ENCODE measurements at places on chromosomes 1 and 21. TPM values are rescaled to one million over a fixed set of nuclear protein-coding genes. Genes with fewer than 3 reads are reported as not detected.

The CRYAA gene
- total RNA-seq = not detected

The DOCK7 gene
- 7.4 TPM for total RNA-seq

The RAB3B gene
- total RNA-seq = not detected

The SNRNP40 gene
- total RNA-seq = 81.9 TPM

The OR6K3 gene
- total RNA-seq = not detected

The TRIM58 gene
- not detected for total RNA-seq

DNA sequence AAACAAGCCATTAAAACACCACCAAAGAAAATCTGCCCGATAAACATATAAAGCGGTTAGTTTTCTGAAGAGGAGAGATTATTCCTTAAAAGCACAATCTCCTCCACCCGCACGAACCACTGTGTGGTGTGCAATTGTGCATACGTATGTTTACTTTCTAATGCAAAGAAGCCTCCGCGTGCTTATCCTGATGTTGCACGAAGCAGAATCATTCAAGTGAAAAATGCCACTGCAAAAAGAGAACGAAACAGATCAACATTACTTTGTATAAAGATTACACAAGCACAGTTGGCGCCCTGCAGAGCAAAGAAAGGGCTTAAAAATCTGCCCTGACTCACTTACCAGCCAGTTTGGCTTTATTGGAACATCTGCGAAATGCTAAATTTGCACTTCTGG lies 166.8 kb downstream of the ZNF281 start:
- no peak for DNase-seq

DNA sequence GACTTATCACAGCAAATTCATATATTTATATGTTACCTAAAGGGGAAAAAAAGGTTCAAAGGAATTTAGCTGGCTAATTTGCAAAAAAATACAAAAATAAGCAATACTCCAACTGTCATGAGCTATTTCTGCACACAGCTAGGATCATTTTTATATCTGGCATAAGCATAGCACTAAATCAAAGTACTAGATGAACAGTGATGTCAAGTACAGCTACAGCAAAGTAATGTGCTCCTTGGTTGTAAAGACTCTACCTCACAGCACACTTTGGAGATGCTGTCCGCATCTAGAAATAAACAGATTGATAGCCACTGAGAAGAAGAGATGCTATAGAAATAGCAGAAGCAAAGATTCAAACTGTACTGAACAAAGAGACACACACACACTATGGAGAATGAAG lies 125.4 kb downstream of the TGFBR3 start:
- no peak for DNase-seq

DNA sequence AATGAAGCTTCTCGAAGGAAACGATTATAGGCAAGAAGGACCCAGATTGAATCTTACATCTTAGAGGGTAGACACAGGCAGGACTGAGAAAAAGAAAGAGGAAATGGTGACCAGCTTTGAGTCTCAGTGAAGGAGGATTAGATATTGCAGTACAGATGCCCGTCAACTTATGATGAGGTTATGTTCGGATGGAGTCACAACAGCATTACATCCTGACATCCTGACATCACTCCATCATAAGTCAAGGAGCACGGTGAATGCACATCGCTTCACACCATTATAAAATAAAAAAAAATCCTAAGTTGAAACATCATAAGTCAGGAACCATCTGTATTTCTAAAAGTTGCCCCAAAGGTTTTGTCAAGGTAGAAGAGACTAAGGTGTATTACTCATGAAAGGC lies 312.3 kb upstream of the PLXNA2 start:
- DNase-seq = no peak

DNA sequence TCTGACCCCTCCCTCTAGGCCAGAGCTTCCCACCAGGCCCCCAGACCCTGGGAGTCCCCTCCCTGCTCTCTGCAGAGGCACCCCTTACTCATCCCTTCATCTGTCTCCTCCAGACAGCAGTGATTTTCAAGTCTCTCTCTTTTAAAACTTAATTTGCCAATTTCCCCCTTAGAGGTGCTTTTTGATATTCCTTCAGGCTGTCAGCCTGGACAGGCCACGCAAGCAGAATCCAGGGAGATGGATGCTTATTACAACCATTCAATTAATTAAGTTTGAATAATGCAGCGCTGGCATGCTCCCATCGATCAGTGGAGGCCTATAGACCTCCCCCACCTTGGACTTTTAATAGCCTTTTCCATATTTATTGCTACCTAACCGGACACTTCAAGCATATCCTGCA lies 6.2 kb downstream of the CAMK2N1 start:
- DNase-seq = no peak

DNA sequence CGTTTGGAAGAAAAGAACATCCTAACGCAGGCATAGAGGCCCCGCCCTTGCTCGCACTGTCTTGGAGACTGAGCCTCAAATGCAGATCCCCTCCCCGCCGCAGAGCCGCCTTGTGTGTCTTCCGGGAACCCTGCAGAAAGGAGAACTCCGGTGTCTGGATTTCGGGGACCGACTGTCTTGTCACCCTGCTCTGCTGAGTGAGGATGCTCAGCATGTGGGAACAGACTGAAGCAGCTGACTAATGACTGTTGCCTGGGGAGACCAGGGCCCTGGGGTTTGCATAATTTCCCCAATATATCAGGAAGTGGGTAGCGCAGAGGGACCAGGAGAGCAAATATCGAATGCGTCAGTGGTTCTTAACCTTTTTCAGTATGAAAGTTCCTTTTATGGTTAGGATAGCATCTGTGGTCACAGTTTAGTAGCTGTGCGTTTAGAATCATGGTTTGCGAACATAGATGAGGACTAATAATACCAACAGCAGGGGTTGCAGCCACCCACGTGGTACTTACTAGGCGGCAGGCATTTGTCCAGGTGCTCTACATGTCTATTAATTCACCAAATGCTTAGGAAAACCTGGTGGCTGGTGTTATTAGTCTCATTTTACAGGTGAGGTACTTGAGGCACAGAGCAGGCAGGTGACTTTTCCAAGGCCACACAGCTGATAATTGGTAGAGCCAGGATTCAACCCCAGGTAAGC lies 14.3 kb downstream of the GPR137B start:
- DNase-seq = no peak

DNA sequence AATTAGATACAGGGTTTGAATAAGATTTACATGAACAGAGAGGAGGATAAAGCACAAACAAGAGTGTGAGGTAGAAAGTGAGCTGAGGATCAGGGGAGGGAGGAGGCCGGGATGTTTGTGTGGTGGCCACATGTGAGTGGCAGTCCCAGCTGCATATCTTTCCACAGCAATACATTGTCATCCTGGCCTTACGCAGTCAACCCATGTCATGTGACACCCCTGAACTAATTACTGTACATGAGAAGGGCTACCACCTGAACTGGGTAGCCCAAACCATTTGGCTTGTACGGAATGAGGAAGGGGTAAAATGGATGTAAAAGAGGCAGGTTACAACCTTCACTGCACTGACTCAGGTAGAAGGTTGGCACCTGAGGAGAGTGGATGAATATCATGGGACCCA lies 4.2 kb downstream of the SLAMF7 start:
- DNase-seq = no peak

GRCh38 chr1:168419736-168420135 lies 124.1 kb downstream of the XCL2 start:
- DNase-seq = no peak

DNA sequence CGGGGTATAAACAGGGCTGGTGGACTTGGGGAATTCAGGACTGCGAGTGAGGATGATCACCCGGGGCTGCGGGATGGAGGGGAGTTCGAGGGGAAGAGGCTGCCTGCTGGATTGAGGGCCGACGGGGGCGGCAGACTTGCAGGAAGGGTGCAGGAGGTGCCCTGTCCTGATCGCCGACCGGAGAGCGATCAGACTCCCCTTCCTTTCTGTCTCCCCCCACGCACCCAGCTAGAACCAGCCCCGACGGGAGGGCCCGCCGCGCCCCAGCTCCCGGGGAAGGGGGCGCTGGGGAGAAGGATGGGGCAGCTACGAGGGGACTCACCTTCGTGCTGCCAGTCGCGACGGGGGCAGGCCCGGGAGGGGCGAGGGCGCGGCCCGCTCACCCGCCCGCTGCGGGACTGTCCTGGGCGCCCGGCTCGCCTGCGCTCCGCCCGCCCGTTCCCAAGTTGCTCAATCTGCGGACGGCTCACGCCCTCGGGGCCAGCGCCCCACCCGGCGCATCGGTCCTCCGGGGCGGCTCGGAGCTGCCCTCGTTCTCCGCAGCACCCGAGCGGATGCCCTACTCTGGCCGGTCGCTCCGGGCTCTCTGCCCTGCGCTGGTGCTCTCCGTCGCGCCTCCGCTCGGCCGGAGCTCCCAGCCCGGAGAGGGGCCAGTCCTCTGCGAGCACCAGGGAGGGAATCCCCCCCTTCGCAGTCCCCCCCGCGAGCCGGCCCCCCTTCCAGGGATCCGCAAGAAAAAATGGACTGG lies at the start of gene RSPO1:
RSPO1 (minus strand) TSS at position 649 of the 748 bp plus-strand sequence. CDS start 5,231 bp downstream, outside the sequence.
- no peak for DNase-seq

DNA sequence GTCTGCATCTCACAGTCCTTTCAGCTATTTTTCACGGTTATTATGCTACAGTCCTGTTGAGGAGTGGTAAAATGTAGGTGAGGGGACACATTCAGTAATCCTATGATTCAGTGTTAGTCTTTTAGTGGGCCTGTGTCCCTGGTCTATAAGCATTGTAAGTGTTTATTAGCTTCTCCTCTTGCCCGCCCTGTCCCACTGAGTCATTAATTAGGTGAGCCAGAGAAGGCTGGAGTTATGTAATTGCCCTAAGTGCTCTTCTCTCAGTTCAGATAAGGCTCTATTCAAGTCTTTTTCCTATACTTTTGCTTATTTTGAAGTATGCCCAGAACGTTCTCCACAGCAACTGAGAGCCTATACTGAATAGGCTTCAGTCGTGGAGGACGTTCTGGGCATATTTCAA lies 76.3 kb upstream of the ZRANB2 start:
- DNase-seq = no peak

DNA sequence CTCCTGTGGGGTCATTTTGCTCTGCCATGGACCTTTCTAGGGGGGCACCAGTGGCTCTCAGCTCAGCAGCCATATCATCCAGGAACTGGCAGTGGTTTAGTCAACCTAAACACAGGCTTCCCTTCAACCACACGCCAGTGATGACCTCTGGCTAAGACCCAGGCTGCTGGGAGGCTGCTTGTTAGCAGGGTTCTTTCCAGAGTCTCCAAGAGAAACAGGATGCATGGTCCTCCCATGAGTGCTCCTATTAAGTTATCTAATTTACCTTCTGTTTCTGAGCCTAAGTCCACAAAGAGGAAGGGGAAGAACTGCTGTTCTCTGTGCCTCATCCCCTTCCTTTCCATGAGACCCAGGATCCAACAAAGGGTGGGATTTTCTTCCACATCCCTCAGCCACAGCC lies 137.3 kb upstream of the PLXNA2 start:
- no peak for DNase-seq

- DNase-seq = no peak
Measured at GRCh38 chr1:15459771-15460707, 3.5 kb downstream of the CELA2A start.

DNA sequence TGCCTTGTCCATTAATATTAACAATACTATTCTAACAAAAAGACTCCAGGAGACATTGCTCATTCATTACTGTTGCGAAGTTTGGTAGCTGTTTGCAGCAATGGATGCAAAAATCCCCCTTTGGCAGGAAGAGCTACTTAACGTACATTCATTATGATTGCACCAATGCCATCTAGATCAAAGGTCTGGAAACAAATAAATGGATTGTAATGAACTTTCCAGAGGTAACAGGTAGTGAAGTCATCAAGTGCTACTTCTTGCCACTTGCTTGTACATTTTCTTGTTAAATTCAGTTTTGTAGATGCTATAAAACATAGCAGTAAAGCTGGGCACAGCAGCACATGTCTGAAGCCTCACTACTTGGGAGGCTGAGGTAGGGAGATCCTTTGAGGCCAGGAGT lies 93.9 kb downstream of the DDAH1 start:
- DNase-seq = no peak

DNA sequence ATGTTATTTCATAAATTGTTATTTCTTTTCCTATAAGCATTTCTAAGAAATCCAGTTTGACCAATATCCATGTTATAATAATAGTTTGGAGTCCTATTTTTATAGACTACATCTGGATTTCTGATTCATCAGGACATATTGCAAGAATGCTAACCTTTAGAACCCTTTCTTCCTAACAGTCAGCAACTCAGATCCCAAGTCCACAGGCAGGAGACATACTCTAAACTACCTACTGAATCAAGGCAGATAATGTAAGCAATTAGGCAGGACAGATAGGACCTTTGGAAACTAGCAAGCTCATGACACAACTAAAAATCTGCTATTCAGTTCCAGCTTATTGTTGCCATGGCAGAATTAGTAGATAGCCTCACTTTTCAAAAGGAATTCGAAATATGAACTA lies 104.1 kb downstream of the DENND1B start:
- DNase-seq = no peak

- no peak for DNase-seq
Measured at GRCh38 chr1:30834253-30834652, 74.3 kb downstream of the SDC3 start.

DNA sequence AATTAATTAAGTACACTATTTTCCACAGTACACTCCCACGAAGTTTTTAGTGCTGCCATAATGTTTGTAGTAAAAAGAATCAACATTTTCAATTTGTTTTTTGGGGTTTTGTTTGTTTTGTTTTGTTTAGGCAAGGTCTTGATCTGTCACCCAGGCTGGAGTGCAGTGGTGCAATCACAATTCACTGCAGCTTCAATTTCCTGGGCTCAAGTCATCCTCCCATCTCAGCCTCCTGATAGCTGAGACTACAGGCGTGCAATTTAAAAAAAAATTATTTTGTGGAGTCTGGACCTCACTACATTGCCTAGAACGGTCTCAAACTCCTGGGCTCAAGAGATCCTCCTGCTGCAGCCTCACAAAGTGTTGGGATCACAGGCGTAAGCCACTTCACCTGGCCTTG lies 11.4 kb downstream of the GLUL start:
- DNase-seq = no peak

GRCh38 chr1:237740846-237741245 lies 149.9 kb downstream of the ZP4 start:
- DNase-seq = no peak

- DNase-seq = no peak
Measured at GRCh38 chr21:34946385-34946840, 102.7 kb downstream of the RUNX1 start.

- no peak for DNase-seq
Measured at GRCh38 chr21:37202221-37203110, 64.7 kb downstream of the VPS26C start.

GRCh38 chr1:48596046-48596445 lies 124.0 kb upstream of the SPATA6 start:
- no peak for DNase-seq

DNA sequence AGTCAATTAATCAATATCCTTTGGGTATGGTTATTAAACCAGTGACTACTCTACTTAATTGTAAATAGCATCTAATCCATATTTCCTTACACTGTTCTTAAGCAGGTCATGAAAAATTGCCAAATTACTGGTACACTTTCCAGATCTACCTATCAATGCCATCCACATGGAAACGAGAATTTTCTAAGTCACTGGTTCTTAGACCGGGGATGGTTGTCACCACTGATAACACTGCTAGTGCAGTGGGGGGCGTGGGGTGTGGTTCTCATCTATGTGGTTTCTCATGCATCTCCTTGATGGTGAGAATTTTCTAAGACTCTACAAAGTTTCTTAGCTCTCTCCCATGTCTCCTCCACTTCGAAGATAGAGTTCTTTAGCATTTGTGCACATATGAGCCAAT lies 63.7 kb upstream of the COG2 start:
- no peak for DNase-seq
